ENCODE measurements at places on chromosomes 11 and 22.

DNA sequence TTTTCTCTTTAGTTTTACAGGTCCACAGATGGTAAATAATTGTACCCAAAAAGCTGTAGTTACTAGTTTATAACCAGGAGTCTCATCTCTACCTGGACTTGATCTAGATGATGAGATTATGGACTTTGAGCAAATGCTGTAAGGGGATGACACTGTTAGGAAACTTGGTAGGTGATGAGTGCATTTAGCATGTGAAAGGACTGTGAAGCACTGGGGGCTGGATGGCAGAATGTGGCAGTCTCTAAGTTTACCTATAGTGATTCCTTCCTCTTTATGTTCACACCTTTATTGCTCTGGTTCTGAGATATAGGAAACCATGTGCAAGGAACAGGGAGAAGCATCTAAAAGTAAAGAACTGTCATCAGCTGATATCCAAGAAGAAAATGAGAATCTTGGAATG lies 230.7 kb upstream of the CHORDC1 start:
- no peak for DNase-seq

GRCh38 chr11:76844511-76844910 lies 16.2 kb upstream of the ACER3 start:
- DNase-seq = no peak

DNA sequence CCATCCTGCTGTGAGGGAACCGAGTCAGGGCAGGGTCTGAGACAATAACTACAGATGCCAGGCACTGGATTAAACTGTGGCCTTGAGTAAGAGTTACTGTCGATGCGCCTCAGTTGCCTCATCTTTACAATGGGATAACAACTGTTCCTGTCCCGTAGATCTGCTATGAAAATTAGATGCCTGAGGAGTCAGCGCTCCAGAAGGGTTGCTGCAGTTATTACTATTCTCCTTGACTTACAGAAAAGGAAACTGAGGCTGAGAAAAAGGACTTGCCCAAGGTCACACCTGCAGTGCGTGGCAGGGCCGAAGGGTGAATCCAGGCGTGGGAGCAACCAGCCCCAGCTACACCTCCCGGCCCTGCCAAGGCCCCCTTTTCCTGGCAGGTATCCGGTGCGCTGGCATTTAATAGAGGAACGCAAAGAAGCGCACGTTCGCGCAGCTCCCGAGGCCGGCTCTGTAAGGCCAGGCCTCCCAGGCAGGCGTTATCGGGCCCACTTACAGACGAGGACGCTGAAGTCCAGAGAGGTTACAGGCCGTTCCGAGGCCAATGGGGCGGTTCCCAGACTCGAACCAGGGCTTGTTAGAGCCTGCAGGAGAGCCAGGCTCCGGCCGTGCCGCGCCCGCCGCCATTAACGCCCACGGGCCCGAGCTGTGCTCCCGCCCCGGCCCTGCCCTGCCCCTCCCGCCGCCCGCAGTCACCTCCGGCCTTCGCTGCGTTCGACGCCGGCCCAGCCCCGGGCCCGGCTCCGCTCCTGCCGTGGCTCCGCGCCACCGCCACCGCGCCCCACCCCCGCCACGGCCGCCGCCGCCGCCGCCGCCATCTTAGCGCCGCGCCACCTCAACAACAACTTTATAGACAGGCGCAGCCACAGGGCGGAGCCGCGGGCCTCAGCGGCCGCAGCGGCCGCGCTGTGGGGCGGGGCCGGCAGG lies at the start of gene C11orf68:
C11orf68 (minus strand) TSS at position 852 of the 930 bp plus-strand sequence; CDS start at position 821, 31 bp downstream.
- DNase-seq = no peak

GRCh38 chr11:111518668-111519067 lies 4.1 kb downstream of the HOATZ start:
- DNase-seq = no peak

- no peak for DNase-seq
Measured at GRCh38 chr11:46463701-46464421, 72.3 kb upstream of the CHRM4 start.

- DNase-seq = peak; percentile 92
Measured at GRCh38 chr11:64230171-64230984, at the start of gene DNAJC4. TSS of gene DNAJC4 (plus strand) at chr11:64230548. CDS start at chr11:64230855, 307 bp downstream.

DNA sequence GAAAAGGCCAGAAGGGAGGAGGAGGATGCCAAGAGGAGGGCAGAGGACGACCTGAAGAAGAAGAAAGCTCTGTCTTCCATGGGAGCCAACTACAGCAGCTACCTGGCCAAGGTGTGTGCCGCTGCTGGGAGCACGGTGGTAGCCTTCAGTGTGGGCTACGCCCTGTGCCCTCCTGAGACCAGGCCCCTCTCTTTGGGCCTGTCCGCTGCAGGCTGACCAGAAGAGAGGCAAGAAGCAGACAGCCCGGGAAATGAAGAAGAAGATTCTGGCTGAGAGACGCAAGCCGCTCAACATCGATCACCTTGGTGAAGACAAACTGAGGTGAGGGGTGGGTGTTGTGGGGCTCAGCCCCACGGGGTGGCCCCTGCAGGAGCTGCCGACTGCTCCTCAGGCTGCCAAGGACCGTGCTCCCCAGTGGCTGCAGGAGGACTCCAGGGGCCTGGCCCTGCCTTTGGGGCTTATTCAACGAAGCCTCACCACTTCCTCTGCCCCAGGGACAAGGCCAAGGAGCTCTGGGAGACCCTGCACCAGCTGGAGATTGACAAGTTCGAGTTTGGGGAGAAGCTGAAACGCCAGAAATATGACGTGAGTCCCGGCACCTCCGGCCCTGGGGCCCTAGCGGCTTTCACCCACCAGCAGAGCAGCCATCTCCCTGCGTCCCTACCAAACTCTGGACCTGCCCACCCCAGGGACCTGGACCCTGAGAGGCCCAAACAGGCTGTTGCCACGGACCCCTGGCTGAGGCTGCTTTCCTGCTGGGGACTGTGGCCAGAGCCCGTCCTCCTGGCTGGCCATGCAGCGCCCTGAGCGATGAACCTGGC lies 12.6 kb upstream of the MRPL23 start:
- DNase-seq = no peak
